ENCODE measurements at places on chromosomes 6 and 20.

GRCh38 chr20:54661880-54662465, 186.6 kb downstream of the DOK5 start:
- no peak for DNase-seq

GRCh38 chr6:112881828-112882780, 535.0 kb downstream of the RFPL4B start:
- DNase-seq: no peak

- DNase-seq: no peak
These were observed 7.9 kb upstream of the TBPL1 start for GRCh38 chr6:133945158-133945557.

DNA sequence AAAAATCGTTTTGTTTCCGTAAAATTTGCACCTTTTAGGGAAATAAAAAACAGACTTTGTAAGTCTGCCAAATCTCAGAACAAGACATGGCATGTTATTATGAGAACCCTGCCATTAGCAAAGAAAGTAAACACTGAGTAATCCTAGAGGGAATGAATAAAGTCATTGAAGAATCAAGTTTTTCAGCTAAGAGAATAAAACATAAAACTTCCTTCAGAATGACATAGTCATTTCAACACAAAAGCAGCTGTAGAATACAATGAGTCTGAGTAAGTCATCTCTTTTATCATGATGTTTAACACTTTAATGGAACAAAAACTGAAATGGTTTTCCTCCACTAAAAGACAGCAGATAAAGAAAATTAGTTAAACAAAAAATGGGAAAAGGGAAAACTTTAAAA, 10.3 kb upstream of the DST start:
- DNase-seq: no peak

DNA sequence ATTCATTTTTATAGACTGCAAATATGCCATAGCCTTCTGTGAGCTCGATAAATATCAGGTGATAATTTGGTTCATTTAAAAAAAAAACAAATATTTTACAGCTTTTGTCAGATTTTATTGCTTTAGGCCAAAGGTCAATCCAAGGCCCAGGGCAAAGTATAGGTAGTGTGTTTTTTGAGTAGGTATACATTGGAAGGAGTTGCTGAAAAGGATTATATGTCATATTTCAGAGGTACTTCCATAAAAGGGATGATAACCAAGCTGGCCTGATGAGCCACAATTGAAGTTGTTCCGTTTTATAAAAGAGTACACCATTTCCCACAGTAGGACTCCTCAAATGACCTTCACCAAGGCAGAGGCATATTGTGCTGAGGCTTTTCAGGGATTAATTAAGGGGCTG, 452.8 kb upstream of the FLRT3 start:
- DNase-seq: peak; percentile 85
